ENCODE measurements at places on chromosomes 13 and 19.

- peak; percentile 97 for DNase-seq
Observed at GRCh38 chr13:110712849-110713641, 455 bp upstream of the ING1 start.

- DNase-seq = no peak
Observed at GRCh38 chr19:17329366-17330261, 5.0 kb downstream of the ANO8 start.

DNA sequence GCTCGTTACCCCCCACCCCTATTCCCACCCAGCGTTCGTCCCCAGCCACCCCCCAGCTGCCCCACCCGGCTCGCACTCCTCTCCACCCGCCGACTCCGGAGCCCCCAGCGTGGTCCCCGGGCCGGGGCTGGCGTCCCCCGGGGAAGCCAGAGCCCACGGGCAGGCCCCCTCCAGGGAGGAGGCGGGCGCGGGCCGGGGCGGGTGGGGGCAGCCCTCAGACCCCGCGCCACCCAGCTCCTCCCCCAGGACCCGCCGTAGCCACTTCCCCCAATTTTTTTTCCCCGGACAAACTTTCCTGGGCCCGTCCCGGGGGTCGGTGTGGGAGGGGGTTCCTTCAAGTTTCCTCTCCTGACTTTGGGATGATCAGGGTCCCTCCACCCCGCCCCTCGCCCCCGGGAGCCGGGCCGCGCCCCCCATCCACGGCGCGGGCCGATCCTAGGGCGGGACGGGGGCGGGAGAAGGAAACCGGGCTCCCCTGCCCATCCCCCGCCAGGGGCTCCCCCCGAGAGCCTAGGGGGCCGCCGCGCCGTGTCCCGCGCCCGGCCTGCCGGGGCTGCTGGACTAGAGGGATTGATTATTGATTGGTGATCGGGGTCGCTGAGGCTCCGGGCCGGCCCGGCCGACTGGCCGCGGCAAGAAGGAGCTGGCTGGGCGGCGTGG lies 927 bp upstream of the TSHZ3 start:
- peak; percentile 28 for DNase-seq

DNA sequence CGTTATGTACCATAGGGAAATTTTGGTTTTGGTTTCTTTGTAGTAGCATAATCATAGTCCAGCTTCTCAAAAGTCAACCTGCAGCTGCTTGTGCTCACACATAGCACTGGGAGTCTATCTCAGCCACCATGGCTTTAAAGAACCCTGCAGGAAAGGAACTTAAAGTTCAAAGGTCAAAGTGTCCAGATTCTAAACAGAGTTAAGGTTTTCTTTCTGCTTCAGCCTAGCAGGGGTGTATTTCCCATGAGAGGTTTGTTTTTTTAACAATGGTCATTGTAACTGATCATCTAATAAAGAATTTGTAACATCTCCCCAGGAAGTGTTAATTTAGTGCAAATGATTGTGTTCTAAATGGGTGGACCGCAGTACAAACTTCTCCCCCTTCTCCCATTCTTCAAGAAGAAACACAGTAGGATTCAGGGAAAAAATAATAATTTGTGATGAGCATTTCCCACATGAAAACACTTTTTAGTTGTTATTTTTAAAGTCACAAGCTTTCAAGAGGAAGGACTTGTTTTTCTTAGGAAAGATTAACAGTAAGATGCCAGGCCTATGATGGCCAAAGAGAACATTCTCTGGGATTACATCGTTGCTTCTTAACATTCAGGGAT lies 168.0 kb downstream of the EFNB2 start:
- no peak for DNase-seq

GRCh38 chr19:11236324-11237301 lies 2.8 kb upstream of the ANGPTL8 start:
- no peak for DNase-seq

DNA sequence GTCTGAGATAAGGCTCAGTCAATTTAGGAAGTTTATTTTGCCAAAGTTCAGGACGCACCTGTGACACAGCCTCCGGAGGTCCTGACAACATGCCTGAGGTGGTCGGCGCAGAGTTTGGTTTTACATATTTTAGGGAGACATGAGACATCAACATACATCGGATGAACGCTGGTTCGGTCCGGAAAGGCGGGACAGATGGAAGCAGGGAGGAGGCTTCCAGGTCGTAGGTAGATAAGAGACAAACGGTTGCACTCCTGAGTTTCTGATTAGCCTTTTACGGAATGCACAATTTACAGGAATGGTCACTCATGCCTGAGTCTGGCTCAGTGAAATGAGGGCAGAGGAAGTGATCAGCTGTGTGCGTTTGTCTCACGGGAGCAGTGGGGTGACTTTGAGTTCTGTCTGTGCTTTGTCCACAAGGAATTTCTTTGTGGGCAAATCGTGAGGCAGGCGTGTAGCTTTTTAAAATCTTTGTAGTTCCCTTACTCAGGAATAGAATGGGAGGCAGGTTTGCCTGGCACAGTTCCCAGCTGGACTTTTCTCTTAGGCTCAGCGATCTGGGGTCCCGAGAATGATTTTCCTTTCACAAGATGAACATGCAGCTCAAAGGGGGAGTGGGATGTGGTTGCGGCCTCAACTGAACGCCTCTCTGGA lies 36.2 kb downstream of the C13orf46 start:
- DNase-seq = no peak

DNA sequence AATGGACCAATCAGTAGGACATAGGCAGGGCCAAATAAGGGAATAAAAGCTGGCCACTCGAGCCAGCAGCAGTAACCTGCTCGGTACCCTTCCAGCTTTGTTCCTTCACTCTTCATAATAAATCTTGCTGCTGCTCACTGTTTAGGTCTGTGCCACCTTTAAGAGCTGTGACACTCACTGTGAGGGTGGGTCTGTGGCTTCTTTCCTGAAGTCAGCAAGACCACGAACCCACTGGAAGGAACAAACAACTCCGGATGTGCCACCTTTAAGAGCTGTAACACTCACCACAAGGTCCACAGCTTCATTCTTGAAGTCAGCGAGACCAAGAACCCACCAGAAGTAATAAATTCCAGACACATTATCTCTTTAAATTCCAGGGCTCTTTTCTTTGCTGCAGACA lies 1922.3 kb upstream of the PCDH20 start:
- no peak for DNase-seq
